ENCODE measurements at places on chromosomes 16 and 17. TPM values are rescaled to one million over a fixed set of nuclear protein-coding genes. Genes with fewer than 3 reads are reported as not detected.

The ITGA2B gene
- total RNA-seq = 0.82 TPM

The CCL16 gene
- not detected for total RNA-seq

The HOXB9 gene
- total RNA-seq = not detected

The HES7 gene
- total RNA-seq = 1.2 TPM

The LRRC37A2 gene
- total RNA-seq = 9.4 TPM

The PRAC1 gene
- not detected for total RNA-seq

The CORO7 gene
- 39.1 TPM for total RNA-seq

The PRCD gene
- 2.4 TPM for total RNA-seq

The TBC1D3I gene
- total RNA-seq = under 0.01 TPM

DNA sequence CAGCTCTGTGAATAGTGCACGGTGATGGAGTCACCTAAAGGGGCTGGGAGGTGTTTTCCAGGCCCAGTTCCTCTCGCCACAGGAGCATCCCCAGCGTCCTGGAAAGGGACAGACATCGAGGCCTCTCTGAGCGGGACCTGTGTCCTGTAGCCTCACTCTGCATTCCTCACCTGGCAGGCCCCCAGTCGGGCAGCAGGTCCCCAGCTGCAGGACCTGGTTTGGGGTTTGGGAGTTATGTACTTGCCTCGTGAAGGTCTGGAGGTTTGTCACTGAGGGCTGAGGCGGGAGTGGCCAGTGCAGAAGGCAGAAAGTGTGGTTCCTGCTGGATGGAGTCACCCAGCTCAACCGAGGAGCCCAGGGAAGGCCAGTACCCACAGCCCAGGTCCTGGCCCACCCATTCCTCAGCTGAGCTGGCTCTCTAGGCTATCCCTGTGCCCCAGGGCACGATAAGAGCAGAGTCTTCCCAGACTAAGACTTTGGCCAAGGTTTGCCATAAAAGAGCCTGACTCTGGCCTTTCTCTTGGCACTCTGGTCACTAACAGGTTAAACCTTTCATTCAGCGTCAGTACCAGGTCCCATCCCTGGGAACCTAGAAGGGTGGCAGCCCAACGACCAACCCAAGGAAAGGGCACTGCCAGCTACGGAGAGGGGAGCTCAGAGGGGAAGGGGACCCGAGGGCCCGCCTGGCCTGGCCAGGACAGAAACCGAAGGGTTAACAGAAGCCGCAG, 24.4 kb downstream of the TBX4 start:
- no peak for DNase-seq

GRCh38 chr16:50889276-50889675, 147.4 kb downstream of the CYLD start:
- no peak for DNase-seq

DNA sequence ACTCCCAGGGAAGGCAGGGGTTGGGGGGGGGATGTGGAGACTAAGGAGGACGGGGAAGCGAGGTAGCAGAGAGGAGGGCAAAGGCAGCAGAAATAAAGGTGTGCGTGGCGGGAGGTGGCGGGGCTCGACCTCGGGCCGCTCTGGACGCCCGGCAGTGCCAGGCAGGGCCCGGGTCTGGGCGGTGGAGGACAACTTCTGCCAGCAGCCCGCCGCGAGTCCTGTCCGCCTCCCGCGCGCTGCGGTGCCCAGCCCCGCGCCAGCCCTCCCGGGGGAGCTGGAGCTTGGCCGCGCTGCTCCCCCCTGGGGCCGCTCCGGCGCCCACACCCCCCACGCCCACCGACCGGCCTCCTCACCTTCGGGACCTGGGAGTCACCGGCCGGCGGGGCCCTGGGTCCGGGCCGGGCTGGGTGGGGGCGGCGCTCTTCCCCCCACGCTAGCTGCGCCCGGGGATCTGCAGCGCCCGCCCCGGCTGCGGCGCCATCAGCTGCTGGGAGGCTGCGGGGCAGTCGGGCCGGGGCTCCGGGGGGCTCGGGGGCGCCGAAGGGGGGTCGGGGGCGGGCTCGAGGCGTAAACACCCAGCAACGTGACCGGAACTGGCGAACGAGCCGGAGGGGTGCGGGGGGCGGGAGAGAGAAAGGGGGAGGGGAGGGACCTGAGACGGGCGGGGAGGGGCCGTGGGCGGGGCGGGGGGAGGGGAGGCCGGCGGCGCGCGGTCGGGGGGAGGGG, at the start of gene CCDC92B:
CCDC92B (minus strand) TSS at position 595 of the 726 bp plus-strand sequence. CDS start 14,507 bp downstream, outside the sequence.
- DNase-seq = peak; percentile 42

- DNase-seq = no peak
These were observed 2.0 kb downstream of the NCBP3 start for GRCh38 chr17:3843935-3844516.

GRCh38 chr16:70611224-70611598, 35.1 kb upstream of the IL34 start:
- no peak for DNase-seq

DNA sequence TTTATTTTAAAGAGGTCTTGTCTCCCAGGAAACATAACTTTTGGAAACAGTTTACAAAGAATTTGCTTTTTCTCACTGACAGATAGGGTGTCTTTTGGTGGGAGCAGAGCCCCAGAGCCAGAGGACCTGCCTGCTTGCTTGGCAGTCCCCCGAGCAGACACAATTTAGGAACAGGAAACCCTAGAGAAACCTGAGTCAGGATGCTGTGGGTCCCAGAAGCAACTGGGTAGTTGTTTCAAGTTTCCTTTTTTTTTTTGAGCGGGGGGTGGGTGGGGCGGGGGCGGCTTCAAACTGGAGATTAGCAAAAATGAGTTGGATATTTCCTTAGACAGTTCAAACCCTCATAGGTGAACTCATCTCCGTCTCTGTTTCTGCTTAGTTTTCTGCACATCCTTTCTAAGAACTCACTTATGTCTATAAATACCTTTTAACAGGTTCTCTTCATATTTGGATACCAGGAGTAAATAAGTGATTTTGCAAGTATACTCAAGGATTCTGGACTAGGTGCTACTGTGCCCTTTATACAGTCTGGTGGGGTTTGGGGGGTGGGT, 135.1 kb downstream of the PRKCA start:
- DNase-seq = no peak

DNA sequence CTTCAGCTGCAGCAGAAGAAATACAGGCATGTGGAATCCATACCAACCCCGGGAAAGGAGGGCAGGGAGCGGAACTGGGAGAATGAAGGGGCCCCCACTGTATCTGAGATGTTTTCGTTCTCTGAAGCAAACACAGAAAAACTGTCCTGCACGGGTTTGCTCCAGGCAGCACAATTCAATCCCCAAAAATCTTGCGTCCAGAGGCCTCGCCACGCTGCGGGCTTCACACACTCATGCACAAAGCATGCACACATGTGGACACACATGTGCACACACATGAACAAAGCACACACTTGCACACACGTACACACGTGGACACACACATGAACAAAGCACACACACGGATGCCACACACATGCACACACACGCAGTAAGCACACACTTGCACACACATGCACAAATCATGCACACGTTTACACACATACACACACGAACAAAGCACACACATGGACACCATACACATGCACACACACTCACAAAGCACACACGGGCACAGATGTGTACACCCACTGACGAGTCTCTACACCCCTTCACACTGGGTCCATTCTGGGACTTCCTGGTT, 27.3 kb downstream of the COX4I1 start:
- DNase-seq = no peak

DNA sequence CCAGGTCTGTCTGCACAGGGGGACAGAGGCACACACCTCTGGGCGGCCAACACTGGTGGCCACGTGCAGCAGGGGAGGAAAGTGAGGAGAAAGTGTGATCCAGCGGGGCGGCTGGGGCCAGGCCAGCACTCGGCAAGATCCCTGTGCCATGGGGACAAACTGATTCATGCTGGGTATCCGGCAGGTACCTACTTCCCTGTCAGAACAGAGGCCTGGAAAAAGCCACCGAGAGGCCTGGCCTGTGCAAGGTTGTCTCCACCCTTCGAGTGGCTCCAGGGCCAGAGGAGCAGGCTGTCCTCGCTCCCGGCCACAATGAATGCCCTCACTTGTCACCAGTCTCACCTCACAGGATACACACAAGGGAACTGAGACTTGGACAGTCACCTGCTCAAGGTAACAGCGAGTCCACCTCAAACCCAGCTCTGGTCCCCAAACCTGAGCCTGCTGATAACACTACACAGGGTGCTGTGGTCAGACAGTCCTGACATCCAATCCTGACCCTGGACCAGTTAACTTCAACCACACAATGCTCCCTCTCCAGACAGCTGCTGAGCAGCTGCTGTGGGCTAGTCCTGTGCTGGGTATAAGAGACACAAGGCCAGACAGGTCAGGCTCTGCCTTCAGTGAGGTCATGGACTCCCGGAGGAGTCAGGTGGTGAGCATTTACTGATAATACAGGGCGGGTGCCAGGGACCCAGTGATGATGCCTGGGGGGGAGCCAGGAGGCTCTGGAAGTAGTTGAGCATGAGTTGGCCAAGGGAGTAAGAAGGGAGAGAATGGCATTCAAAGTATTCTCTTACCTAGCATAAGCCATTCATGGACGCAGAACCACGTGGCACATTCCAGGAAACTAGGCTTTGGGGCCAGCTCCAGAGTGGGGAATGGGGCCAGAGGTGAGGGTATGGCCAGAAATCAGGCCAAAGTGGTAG, 53.0 kb downstream of the VAC14 start:
- DNase-seq = no peak

- no peak for DNase-seq
These were observed 1314.9 kb downstream of the CDH11 start for GRCh38 chr16:63806794-63807506.

DNA sequence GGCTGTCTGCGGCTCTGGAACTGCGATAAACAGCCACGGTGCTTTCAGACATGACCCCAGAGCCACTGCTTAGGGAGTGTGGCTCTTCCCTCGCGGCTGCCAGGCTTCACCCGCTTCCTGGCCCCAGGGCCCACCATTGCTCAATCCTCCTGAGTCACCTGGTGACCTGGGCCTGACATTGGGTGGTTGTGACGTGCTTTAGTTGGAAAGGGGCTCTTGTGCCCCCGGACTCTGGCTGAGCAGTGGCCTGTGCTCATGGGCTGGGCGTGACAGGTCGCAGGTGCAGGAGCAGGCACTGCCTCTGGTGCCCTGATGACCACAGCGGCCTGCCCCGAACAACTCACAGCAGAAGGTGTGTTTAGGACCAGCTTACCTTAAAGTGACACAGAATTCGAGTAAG, 8.6 kb upstream of the NUDT16L1 start:
- DNase-seq = no peak

- peak; percentile 61 for DNase-seq
These were observed 86.3 kb downstream of the SPECC1 start for GRCh38 chr17:20095336-20096080.

- DNase-seq = no peak
These were observed 183.0 kb downstream of the FOXL1 start for GRCh38 chr16:86761111-86762031.

- no peak for DNase-seq
These were observed 142.3 kb downstream of the ABCC12 start for GRCh38 chr16:48013491-48013901.

DNA sequence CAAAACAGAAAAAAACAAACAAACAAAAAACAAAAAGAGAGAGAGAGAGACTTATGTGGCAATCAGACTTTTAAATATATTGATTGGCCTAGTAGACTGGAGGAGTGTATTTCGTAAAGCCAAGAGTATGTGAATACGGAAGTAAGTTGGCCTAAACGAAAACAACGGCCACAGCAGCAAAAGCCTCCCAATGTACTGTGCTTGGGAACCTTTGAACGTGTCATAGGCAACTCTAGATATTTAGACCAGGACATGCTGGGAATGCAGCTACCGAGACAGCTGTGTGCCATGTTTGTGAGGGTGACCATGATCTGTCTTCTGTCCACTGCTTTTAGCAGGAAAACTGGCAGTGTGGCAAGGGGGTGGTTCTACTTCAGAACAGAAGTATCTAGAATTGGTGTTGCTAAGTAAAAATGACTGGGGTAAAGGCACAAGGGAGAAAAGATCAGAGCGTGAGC, 7.4 kb downstream of the MAF start:
- DNase-seq = no peak

GRCh38 chr16:23074423-23074822, 74.8 kb downstream of the USP31 start:
- DNase-seq = no peak

DNA sequence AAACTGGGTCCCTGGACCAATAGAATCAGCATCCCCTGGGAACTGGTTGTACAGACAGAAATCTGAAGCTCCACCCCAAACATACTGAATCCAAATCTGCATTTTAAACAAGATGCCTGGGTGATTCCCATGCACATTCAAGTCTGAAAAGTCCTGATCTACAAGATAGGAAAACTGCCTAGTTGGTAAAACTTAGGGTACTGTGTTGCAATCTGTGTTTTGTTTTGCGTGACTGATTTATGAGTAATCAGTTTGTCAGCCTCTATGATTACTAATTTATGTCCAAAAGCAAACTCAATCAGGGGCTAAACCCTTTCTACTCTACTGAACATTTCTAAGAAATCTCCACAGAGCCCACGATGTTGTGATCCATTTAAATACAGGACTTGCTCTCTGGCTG, 103.8 kb downstream of the YPEL2 start:
- no peak for DNase-seq

DNA sequence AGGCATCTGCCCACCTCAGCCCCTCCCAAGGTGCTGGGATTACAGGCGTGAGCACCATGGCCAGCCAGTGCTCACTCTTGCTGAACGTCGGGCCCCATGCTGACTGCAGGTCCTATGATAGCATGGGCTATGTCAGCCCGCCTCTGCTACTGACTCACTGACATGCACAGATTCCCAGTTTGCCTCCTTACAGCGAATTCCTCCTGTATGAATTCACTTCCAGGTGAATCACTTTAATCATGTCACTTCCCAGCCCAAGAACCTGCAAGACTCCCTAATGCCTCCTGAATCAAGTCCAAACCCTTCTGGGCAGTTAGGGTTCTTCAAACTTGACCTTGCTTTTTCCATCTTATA, 16.1 kb upstream of the UBTF start:
- DNase-seq = no peak

DNA sequence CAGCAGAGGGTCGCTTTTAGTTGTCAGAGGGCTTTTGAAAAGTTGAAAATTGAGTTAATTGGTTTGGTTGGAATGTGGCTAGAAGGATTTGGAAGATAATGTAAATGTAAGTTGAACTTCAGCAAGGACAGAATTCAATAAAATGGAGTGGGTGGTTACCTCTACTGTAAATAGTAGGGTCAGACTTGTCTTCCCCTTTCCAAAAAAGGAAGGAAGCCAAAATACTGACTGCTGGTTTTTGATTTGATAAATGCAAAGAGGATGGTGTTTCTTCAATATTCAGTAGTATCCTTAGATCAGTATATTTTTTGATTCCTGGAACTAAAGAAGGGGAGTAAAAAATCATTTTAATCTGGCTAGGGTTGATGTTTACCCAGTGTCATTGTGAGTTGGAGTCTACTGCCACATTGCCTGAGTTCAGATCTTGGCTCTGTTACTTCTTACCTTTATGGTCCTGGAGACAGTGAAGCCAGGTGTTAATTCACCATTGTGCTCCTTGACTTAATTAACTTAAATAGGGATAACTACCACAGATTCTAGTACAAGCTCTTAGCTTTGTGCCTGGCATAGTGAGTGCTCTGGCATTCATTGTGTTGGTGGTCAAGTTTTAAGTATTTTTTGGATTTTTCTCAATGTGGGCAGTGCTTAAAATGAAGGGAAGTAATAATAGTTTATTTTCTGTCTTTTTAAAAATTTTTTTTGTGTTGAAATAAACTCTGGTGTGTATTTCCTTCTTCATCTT, 4.4 kb downstream of the HAPSTR1 start:
- DNase-seq = no peak

GRCh38 chr16:6035161-6035560, 937.6 kb upstream of the EEF2KMT start:
- no peak for DNase-seq

- DNase-seq = no peak
These were observed 79.0 kb downstream of the AMFR start for GRCh38 chr16:56346131-56346890.
